ENCODE measurements at places on chromosomes 5 and 9.
A peak's percentile ranks its signal among the peaks of the same experiment; 100 is the strongest.

- DNase-seq, result no peak
Observed at GRCh38 chr9:90423661-90424193, 218.9 kb downstream of the DIRAS2 start.

GRCh38 chr9:121700165-121700831 is 48.9 kb downstream of the DAB2IP start:
- DNase-seq, result no peak

DNA sequence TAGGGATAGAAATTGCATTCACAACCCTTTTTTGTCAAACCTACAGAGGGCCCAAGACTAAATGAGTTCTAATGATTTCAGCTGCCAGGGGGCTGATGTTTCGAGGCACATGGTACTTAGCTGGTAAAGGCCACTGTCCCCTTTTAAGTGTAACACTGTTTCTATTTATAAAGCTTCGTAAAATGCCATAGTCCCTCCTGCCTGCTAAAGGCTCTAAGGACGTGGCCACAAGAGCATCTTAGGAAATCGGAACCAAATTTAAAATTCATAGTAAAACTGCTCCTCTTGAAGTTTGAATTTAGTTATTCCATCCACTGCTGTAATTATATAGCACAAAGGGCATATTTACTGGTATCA is 170.3 kb upstream of the WWC1 start:
- DNase-seq, result no peak

- no peak for DNase-seq
Observed at GRCh38 chr9:124695280-124695890, 75.7 kb downstream of the NR6A1 start.

DNA sequence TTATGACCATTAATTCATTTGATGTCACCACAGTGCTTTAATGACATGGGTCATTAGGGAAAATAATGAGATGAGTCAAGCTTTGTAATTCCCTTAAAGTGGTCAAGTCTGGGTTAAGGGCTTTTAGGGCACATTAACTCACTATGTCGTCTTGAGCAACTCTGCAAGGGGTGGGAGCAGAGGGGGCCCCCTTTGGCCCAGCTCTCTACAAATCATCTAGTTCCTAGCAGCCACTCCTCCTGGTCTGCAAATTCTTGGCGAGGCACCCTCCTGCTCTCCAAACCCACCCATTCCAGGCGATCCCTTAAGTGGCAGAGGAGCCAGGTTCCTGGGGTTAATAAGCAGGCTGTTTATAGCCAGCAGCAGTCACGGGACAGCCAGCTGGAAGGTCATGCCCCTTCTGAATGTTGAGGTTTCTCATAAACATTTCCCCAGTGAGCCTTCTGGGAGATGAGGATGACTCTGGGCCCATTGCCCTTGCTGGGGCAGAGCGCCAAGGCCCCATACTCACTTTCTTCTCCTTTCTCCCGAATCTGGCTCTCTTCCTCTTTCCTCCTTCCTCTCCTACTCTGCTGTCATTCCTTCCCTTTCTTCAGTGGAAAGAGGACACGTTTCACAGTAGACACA is 14.3 kb upstream of the GPX3 start:
- peak; percentile 16 for DNase-seq

DNA sequence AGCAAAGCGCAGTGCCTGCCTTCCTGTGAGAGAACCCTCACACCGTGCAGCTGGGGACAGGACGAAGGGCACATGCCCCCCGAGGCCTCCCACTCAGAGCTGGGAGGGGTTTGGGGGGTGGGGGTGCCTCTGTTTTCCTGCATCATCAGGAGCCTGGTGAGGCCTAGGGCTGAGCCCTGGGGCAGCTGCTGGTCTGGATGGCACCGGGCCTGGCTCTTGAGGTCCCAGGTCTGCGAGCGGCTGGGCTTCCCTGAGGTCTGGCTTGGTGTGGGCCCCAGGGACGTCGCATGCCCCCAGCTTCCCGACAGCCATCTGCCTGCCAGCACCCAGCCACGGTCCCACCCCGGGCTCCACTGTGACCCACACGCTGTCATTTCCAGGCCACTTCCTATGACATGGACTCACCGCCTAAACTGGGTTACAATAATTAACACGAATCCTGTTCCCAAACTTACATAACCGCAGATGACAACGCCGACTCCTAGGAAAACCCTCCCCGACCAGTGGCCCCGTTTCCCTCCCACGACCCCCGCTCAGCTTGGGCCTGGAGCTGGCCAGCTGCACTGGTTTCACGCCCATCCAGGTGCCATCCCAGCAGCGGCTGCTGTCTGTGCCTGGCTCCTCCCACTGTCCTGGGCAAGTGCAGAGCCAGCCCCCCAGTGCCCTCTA is 8.7 kb downstream of the NACC2 start:
- peak; percentile 30 for DNase-seq

DNA sequence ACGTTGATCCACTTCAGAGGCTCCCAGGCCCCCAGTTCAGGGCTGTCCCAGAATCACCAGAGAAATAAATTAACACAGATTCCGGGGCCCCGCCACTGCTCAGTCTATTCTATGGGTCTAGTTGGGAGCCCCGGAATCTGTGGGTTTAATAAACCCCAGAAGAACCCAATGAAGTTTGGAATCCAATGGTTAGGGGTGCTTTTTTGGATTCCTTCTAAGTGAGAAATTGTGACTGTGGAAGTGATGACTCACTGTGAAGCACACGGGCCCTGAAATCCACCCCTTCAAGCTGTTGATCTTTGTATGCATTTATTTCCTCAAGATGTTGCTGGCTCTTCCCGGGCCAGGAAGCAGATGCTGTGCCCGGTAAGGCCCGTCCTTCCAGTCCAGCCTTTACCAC is 57.3 kb upstream of the SLC28A3 start:
- DNase-seq, result no peak

DNA sequence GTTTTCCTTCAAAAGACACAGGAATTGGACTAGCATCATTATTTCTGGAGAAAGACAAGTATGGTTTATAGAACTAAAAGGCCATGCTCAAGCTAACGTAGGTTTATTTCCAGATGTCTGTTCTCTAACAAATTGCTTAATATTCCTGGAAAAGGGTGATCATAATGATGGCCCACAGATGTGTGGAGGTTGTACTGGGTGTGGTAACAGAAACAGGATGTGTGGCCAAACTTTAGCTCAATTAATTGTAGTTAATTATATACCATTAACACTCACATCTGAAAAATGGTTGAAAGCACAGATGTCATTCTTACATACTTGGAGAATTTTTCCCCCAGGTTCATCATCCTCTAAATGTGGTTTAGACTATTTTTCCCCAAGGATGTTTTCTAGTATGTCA is 292.7 kb upstream of the RASA1 start:
- no peak for DNase-seq

DNA sequence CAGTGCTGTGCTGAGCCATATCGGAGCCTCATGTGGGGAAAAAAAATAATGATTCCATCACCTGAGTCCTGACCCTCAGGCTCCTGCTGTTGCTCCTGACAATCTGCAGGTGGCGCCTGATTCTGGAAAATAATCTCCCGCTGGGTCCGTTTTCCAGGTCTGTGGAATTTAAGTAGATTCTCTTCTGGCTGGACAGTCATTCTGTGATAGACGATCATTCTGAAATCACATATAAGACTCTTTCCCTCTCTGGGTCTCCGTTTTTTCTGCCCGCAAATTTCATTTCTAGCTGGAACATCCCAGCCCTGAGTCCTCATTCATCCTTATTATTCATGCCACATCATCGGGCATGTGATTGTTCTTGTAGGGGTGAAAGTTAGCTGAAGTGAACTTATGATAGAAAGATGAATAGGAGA is 22.1 kb upstream of the STXBP1 start:
- peak; percentile 78 for DNase-seq

GRCh38 chr5:77993855-77994318 is 217.7 kb upstream of the TBCA start:
- peak; percentile 59 for DNase-seq

GRCh38 chr9:97703437-97704344 is 6.6 kb upstream of the XPA start:
- DNase-seq, result no peak

DNA sequence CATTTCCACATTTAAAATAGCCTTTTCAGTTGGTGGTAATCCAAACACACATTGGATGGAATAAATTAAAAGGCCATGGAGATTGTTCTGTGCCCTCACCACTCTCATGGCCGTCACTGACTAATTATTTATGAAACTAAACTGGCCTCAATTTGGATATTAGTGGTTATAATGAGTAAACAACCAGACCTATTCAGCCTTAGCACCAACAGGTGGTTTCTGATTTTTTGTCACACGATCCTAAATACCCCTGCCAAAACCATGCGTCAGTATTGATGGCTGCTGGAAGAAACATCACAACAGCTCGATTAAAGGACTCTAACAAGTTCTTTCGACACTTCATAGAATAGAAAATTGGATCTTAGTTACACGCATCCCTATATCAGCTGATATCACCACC is 276.0 kb upstream of the DAP start:
- no peak for DNase-seq

DNA sequence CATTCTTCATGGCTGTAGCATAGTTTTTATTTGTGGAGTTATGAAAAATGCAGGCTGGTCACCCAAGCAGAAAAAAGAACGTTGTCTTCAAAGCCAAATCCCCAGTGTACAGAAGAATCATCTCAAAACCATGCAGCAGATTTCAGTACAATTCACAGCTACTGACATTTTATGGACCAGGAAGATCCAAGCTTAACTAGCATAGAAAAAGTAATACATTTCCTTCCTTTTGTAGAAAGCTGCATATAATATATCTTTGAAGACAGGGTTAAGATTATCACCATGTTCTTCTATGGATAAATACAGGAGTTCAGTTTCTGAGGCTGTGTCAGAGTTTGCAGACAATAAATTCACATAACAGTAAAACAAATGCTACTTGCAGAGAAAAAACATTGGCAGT is 1054.8 kb upstream of the C9orf72 start:
- peak; percentile 10 for DNase-seq

DNA sequence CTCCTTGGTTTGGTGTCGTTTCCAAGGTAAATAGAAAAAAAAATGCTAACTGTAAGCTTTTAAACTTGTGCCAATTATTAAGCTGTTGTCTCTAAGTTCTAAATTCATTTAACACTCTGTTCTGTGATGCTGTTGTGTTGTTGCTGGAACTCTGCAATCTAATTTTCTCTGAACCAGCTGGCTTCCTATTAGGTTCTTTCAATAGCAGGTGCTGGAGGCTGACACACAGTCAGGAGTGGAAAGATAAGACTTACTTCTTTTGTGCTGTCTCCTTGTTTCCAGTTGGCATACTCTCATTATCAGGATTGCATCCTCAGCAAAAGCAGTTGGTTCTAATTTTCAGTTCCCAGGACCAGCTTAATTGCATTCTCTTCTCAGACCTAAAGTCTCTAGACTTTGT is 1252.6 kb upstream of the NUDT12 start:
- DNase-seq, result no peak

DNA sequence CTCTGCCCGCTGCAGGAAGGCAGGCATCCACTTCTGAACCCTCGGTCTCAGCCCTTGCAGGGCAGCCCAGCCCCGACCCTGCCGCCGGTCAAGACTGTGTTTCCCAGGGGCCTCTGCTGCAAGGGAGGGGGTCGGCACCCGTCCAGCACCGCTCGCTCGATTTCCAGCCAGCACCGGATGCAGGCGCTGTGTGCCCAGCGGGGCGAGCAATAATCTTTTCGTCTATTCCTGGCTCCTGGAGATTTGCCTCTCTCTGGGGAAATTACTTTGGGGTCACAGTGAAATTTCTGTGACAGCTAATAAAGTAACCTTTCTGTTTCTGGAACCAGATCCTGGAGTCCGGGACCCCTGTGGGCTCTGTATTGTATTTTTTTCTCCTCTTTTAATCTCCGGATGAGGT is 155.3 kb downstream of the COL23A1 start:
- peak; percentile 74 for DNase-seq

DNA sequence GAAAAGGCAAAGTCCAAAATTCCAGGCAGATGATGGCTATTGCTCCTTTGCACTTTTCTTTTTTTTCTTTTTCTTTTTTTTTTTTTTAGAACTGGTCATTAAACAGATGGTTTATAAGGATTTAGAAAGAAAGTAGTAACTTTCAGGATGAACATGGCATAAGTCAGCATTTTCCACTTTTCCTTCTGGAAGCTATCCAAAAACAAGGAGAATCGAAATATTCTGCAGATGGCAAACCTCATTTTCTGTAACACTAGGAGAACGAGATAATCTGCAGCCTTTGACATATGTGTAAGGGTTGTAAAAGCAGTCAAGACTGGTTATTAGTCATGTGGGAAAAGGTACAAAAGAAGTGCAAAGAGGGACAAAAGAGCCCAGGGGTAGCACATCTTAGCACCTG is 69.1 kb upstream of the PUM3 start:
- DNase-seq, result no peak

- DNase-seq, result no peak
Observed at GRCh38 chr9:87516926-87517290, 19.2 kb downstream of the DAPK1 start.

DNA sequence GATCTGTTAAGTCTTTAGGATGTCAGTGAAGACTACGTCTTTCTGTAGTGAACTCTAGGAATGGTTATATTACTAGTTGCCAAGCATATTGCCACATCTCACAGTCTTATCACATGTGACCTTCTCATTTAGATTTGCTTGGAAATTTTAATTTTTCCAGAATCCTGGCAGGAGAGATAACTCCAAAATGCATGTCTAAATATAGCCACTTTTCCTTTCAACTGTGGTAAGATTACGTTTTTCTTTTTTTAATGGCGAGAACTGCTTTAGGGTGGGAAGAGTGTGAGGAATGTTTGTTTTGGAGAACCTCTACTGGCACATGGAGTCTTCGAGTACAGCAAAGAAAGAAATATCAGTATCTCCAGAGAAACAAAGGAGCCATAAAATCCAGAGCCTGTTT is 91.7 kb upstream of the ADAMTSL1 start:
- no peak for DNase-seq

GRCh38 chr5:31378838-31379237 is 153.1 kb downstream of the DROSHA start:
- no peak for DNase-seq

DNA sequence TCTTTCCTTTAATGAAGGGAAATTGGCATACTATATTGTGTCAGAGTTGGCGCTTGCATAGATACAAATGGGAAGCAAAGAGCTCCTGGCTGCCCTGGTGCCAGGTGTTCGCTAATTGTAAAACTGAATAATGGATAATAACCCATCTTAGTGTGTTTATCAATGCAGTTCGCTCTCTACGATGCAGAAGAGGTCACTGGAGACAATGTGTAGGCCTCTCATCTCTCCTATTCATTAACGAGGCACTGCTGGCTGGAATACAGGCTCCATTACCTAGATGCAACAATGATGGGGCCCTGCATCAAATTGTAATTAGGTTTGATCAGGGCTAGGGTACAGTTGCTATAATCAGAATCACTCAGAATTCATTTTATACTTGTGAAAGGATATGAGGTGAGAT is 171.0 kb downstream of the RMI1 start:
- DNase-seq, result peak; percentile 42

GRCh38 chr5:153515301-153515700 is 24.8 kb downstream of the GRIA1 start:
- DNase-seq, result no peak

DNA sequence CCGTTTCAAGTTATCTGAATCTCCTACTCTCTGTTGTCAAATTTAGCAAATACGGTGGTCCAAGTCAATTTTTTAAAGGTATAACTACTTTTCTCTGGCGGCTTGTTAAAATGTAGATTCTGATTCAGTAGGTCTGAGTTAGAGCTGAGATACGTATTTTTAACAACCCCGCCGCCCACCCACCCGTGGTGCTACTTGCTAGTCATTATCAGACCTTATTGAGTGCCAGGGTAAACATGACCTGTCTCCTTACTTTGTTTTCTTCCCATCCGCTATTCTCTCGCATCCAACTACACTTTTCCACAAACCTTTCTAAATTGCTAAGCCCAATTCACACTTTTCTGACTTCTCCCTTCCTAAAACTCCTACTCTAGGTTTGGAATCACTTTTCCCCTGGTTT is 694 bp upstream of the PLAA start:
- no peak for DNase-seq

All from retina (tissue), 1 donor.